ENCODE measurements at places on chromosomes 7 and 10.
A peak's percentile ranks its signal among the peaks of the same experiment; 100 is the strongest.

- DNase-seq: no peak
Measured at GRCh38 chr10:78584681-78585080, 484.1 kb upstream of the ZMIZ1 start.

GRCh38 chr10:61304746-61305145 lies 148.4 kb downstream of the TMEM26 start:
- DNase-seq: no peak

- no peak for DNase-seq
Measured at GRCh38 chr7:134120405-134120804, 6.7 kb upstream of the LRGUK start.

DNA sequence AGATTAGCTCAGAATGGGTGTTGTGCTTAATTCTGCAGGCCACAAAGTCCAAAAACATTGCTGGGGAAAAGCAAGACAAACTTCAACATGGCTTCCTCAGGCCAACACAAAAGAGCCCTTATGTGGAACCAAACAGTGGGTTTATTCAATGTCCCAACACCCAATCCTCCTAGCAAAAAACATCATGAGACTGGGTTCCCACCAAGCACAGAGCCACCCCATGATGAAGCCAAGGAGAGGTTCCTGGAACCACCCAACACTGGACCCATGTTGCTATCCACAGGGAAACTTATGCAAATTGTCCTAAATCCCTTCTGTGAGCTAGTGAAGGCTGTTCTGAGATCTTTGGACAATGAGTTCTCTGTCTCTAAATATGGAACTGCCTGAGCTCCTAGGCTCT lies 24.0 kb downstream of the SLC25A13 start:
- DNase-seq: no peak

GRCh38 chr7:30911561-30911969 lies at the start of gene AQP1:
Gene AQP1 (plus strand): TSS chr7:30911853. CDS start chr7:30911910, 57 bp downstream.
- DNase-seq: peak; percentile 35

- no peak for DNase-seq
Measured at GRCh38 chr7:68020102-68020501, 1023.5 kb downstream of the TYW1 start.

- no peak for DNase-seq
Measured at GRCh38 chr10:60343254-60343653, 46.4 kb downstream of the ANK3 start.

GRCh38 chr7:104272767-104273384 lies 55.5 kb upstream of the LHFPL3 start:
- peak; percentile 47 for DNase-seq

DNA sequence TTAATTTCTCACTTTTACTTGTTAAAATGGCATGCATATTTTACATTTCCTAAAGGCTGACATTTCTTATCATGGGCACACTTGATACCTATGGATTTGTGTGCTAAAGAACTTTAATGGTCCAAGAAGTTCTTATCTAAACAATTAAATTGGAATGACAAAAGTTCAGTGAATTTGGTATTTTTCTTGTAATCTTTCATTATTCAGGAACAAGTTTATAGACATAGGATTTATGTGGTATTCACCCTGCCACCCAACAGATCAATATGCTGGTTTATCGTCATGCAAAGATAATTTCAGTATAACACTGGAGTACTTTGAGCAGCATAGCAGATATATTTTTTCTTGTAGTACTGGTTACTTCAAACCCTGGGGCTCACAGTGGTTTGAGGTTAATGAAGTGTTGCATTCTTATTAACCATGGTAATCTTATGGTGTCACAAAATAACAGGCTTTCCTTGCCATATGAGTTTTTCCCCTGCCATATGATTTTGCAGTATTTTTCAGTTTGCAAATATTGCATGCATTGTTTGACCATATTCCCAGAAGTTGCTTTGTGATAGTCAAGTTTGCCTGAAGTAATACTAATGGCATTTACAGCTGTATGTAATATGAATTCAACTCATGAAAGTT lies 148.8 kb downstream of the PPP1R9A start:
- no peak for DNase-seq
